ENCODE measurements at places on chromosomes 6 and 20.
A peak's percentile ranks its signal among the peaks of the same experiment; 100 is the strongest.

GRCh38 chr6:22020299-22021003 is 276.4 kb downstream of the PRL start:
- peak; percentile 11 for DNase-seq

DNA sequence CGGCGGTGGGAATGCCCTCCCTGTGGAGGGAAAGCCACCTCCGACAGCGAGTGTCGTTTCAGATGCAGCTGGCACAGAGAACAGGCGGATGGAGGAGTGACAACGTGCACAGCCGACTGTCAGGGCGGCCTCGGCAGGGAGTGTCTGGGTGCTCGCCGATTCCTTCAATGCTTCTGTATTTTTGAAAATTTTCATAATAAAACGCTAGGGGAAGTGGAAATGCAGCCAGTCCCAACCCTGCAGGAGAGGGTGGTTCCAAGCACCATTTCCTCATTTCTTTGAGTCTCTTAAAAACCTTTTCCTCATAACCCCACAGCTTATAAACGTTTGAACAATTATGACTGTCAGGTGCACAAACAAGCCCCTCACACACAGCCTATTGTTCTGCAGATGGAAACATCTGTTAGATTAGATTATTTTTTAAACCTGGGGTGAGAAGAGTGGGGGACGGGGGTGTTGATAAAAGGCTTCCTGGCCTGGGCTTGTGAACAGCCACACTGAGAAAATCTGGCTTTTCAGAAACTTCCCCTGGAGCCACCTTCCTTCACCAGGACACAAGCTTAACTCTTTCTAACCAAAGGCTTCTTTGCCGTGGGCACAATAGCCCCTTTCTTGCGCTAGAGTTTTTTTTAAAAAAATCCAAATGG is 228.9 kb downstream of the ANKRD60 start:
- DNase-seq = no peak

GRCh38 chr6:27214126-27214601 is 33.3 kb upstream of the PRSS16 start:
- DNase-seq = no peak

DNA sequence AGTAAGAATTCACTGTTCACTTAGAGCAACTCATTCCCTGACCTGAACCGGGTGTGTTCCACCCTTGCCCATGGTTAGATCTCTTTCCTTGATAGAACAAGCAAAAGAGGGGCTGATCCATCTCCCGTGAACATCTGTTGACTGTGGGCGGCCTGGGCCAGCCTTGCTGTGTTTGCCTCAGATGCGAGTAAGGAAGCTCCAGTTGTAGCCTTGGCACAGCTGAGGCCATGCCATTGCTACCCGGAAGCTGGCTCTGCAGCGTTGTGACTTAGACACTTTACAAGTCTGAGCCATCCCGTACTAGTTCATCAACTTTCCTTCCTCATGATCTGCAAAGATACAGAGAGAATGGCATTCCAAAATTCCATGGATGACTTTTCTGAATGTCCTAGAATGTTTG is 139.0 kb downstream of the MAP3K4 start:
- DNase-seq = no peak

DNA sequence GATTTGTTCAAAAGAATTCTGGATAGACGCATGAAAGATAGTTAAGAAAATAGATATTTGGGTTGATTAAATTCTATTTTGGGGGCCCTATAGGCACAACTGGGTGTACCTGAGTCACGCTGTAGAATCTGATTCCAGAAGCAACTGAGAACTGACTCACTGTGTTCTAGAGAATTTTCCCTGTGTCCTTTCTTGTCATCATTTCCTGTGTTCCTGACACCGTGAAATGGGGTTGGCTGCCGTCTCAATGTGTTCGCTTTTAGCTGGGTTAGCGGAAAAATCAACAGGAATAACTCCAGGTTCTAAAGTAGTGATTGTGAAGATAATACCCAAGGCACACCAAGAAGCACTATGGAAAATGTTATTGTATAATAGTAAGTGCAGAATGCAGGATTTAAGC is 5.0 kb downstream of the GCNT2 start:
- DNase-seq = no peak

DNA sequence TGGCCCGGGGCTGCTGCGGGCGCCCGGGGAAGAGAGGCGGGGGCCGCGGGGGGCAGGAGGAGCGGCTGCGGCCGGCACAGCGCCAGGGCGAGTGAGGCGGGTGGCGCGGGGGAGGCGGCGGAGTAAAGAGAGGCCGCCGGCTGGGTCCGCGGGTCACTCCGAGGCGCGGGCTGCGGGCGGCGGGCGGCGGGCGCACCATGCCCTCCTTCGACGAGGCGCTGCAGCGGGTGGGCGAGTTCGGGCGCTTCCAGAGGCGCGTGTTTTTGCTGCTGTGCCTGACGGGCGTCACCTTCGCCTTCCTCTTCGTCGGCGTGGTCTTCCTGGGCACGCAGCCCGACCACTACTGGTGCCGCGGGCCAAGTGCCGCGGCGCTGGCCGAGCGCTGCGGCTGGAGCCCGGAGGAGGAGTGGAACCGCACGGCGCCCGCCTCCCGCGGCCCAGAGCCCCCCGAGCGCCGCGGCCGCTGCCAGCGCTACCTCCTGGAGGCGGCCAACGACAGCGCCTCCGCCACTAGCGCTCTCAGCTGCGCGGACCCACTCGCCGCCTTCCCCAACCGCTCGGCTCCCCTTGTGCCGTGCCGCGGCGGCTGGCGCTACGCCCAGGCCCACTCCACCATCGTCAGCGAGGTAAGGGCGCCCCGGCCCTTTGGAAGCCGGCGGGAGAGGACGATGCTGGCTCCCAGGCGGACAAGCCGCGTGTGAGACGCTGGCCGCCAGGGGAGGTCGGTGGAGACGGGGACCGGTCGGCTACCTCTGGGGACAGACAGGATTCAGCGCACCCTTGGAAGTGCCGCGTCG is at the start of gene SLC22A3:
Gene SLC22A3, plus strand, starts transcription at position 156 of the 797 bp plus-strand sequence. Its CDS starts 42 bp downstream, at position 198.
- DNase-seq = peak; percentile 70

- no peak for DNase-seq
These were observed 471.8 kb upstream of the BTBD3 start for GRCh38 chr20:11445891-11446290.

DNA sequence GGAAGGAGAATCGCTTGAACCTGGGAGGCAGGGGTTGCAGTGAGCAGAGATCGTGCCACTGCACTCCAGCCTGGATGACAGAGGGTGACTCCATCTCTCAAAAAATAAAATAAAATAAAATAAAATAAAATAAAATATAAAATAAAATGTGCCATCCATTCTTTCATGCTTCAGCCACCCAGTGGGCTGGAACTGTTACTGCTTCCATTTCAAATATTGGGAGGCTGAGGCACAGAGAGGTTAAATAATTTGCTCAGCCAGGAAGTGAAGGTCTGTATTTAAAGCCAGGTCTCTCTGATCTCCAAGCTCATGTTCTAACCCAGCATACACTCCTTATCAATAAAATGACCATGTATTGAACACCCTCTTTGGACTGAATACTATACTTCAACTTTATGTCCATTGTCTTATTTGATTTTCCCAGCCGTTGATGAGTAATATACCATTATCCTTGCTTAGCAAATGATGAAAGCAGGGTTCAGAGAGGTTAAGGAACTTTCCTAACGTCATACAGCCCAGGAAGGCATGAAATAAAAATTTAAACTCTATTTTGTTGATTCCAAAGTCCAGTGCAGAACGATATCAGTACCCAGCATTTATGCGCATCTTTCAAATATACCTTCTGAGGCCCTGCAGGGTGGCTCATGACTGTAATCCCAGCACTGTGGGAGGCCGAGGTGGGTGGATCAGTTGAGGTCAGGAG is 25.8 kb upstream of the SLC9A8 start:
- peak; percentile 47 for DNase-seq

DNA sequence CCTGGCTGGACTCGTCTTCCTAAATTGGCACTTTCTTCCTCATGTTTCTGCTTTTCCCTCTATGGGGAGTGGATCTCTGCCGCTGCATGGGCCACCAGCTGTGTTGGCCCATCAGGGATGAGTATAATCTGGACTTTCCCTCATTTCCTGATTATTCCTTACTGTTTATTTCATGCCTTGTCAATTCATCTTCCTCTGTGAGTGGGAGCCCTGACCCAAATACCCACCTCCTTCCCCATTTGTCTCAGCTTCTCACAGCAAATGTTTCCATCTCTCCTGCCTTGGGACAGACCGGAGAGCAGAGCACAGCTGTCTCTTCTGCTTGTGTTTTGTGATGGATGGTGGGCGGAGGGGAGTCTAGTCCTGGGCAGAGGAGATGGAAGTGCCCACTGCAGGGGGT is 212.7 kb downstream of the UST start:
- no peak for DNase-seq

DNA sequence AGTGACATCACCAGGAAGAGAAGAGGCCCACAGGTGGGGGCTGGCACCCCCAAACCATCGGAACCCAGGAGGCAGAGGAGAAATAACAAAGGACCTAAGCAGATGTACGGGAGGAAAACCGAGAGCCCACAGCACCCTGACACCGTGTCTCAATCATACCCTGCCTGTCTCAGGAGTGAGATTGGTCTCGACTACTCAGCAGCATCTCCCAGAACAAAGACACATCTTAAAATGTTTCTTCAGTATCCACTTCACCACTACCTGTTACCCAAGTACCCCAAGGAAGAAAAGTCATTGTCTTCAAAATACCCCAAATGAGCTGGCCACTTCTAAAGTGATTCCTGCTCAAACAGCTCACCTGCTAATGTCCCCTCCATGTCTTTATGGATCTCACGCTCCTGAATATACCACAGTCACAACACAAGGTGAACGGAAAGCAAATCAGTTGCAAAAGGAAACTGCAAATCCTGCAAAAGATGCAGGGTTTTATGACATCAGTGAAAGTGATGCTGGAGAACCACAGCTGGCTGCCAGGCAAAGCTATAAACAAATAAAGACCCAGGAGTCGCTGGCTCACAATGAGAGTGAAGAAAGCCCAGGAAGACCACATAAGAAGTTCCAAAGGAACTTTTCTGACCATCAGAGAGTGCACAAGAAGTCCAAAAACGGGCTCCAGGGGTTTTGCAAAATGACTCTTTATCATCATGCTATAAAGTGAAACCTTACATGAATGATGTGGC is 44.1 kb downstream of the PREX1 start:
- DNase-seq = no peak

GRCh38 chr6:41724228-41724580 is 11.2 kb downstream of the TFEB start:
- no peak for DNase-seq

DNA sequence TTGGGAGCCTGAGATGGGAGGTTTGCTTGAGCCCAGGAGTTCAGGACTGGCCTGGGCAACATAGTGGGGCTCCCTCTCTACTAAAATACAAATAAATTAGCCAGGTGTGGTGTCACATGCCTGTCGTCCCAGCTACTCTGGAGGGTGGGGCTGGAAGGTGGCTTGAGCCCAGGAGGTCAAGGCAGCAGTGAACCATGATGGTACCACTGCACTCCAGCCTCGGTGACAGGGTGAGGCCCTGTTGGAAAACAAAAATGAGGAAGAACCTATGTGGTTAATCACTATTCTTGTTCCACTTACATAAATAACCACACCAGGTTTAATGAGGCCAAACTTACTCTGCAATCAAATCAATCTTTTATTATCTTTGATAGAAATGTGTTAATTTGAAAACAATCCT is 5.4 kb downstream of the PPDPF start:
- DNase-seq = no peak

DNA sequence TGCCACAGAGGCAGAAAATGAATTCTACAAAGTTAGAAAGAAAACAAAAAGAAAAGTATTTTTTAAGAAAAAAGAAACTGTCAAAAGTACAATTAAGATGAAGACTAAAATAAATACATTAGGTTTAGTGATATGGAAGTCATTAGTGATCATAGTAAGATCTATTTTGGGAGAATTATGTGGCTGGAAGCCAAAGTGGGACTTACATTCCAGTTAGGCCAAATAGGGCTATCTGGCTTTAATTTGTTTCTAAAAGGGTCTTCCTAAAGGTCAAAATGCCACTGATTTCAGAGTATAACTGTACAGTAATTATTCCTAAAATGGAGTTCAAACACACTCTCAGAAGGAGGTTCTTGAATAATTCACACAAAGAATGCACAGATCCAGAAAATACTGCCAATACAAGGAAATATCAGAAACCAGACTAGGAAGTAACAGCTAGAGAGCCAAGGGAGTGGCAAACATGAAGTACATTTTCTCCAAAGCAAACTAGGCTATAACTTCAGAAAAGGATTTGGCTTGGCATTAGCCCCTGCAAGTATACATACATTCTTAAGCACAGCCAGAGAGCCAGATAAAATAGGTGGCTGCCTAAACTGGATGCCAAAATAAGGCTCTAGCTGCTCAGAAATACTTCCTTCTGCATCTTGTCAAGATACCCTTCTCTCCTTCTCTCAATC is 45.3 kb downstream of the PDSS2 start:
- DNase-seq = no peak

- DNase-seq = no peak
These were observed 662.6 kb downstream of the RFPL4B start for GRCh38 chr6:113009682-113010081.

DNA sequence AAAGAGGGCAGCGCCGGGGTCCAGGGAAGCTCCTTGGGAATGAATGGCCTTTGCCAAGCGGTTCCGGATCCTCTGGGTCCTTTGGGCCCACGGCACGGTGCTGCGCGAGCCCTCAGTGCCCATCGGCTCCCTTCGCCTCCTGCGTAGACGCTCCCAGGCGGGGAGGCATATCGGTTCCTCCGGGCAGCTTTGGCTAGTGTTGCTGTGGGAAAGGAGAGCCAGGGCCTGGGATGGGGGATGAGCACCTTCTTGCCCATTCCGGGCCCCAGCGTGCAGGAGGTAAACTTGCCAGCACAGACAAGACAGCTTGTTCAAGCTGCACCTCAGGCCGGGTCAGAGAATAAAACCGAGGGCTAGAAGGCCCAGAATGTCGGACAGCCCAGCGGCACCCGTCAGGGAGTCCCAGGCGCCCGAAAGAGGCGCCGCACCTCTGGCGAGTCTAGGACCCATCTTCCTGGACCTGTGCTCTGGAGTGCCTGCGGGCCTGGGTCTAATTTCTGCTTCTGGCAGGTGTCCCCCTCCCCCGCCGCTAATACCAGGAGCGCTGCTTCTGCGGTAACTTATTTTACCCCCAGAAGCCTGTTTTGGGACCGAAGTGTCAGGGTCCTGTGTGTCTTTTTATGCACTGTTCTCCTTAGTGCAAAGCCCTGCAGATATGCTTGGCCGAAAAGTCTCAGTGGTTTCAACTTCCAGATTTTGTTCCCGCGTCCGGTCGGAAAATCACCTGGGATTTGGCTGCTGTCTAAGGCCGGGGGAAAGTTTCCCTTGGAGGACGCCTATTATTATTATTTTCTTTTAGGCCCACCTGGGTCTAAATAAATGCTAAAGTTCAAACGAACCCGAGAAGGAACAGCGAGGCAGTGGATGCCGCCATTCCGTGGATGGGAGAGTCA is 1.7 kb upstream of the TFAP2C start:
- no peak for DNase-seq

DNA sequence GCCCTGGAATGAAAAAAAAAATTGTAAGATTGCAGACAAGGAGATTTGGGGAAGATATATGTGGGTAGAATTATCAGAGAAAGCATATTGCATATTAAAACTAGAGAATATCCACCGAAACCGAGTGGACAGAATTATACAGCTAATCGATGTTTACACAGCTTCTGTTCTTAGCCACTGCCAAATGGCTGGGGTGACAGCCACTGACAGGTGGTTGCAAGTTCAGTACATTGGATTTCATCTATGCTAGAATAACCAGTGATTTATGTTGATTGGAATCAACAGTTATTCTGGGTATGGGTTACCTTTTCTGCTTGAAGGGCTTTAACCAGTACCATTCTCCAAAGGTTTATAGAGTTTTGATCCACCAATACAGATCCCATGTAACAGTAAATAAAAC is 48.4 kb upstream of the THEMIS start:
- no peak for DNase-seq

GRCh38 chr6:26183581-26184366 is 96.5 kb downstream of the HFE start:
- peak; percentile 93 for DNase-seq

Data from DMS53 (cell line).